HepG2 (cell line): ENCODE measurements at places on chromosomes 6 and 20. TPM values are rescaled to one million over a fixed set of nuclear protein-coding genes. Genes with fewer than 3 reads are reported as not detected.

- no peak for DNase-seq
- no peaks in the 10 kb centered on the region for H3K36me3 ChIP-seq
Observed at GRCh38 chr20:49043000-49043399, 3.1 kb upstream of the CSE1L start.

DNA sequence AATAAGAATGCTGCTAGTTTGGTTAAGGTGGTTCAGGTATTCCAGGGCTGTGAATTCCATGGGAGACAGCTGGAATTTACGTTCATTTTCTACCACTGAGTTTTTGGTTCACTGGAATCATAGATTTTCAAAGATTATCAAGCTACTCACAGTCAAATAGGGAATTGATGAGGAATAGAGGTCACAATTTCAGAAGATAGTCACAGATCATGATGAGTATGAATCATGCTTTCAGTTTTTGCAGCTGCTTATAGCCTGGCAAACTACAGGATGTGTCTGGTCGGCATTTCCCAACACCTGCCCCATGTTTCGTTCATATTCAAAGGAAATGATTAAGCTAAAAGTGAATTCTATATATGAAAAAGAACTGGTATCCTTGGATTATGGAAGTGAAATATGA is 58.7 kb downstream of the BCKDHB start:
- H3K27ac ChIP-seq: no peak overlapping the region
- no peaks in the 10 kb centered on the region for H3K27me3 ChIP-seq
- no peaks in the 10 kb centered on the region for H3K4me1 ChIP-seq
- DNase-seq: no peak
- H3K4me3 ChIP-seq: no peak overlapping the region

DNA sequence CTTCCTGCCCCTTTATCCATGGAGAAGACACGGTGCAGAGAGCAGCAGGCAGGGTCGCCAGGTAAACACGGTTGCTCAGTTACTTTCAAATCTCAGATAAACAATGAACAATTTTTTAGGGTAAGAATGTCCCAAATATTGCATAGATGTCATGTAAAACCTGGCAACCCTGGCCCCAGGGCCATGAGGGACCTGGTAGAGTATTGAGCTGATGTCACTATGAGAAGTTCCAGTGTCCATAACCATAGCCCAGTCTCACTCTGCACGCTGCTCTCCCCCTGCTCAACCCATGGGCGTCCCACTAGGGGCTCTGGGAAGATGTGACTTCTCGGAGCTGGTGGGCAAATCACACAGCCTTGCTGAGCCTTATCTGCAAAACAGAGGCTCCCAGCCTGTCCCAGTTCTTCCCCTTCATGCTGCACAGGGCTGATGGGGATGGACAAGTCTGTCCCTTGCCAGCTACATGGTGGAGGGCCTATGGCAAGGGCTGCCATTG is 71.3 kb upstream of the TOP1 start:
- no peak overlapping the region for H3K4me3 ChIP-seq
- no peaks in the 10 kb centered on the region for H3K36me3 ChIP-seq
- H3K27ac ChIP-seq: no peak overlapping the region

DNA sequence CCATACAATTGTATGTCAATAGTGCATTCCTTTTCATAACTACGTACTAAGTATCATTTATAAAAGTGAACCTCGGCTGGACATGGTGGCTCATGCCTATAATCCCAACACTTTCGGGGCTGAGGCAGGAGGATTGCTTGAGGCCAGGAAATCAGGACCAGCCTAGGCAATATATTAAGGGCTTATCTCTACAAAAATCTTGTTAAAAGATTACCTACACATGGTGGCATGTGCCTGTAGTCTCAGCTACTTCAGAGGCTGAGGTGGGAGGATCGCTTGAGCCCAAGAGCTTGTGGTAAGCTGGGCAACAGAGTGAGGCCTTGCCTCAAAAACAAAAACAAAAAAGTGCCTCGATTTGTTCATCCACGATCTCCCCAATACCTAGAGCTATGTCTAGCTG is 449.7 kb upstream of the SULF2 start:
- H3K36me3 ChIP-seq: no peaks in the 10 kb centered on the region
- no peak overlapping the region for H3K4me3 ChIP-seq
- H3K4me1 ChIP-seq: no peaks in the 10 kb centered on the region
- no peak for DNase-seq
- no peak overlapping the region for H3K27ac ChIP-seq

- peaks cover 15% of the 10 kb centered on the region for H3K4me1 ChIP-seq
- H3K36me3 ChIP-seq: no peaks in the 10 kb centered on the region
- H3K27ac ChIP-seq: no peak overlapping the region
- no peak for DNase-seq
- H3K4me3 ChIP-seq: no peak overlapping the region
Observed at GRCh38 chr20:2694519-2694918, 1.9 kb downstream of the EBF4 start.

DNA sequence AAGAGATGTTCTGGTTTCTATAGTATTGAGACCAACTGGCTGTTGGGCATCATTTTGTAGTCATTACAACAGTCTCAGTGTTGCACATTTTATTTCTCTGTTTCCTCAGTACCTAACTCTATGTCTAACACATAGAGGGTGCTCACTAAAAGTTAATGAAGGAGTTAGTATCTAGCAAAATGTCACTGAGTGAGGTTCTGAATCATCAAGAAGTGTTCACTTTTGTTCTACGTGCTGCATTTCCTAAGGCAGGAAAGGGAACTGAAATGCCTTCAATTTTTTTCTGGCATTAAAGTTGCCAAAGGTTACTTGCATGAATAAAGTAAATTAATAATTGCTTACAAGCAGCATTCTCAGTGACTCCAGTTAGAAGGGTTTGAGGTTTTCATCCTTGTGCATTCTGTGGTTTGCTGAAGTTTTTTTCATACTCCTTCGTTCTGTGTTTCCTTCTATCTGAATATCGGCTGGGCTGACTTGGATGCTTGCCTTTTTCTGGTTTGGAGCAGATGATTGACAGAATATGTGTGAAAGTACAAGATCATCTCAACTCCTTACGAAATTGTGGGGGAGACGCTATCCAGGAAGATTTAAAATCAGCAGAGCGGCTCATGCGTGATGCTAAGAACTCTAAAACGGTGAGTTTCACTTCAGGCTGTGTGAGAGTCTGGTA is 114.5 kb upstream of the SCGN start:
- H3K36me3 ChIP-seq: no peaks in the 10 kb centered on the region
- no peak for DNase-seq
- H3K27me3 ChIP-seq: no peaks in the 10 kb centered on the region
- no peaks in the 10 kb centered on the region for H3K4me1 ChIP-seq
- no peak overlapping the region for H3K27ac ChIP-seq
- H3K4me3 ChIP-seq: no peak overlapping the region

DNA sequence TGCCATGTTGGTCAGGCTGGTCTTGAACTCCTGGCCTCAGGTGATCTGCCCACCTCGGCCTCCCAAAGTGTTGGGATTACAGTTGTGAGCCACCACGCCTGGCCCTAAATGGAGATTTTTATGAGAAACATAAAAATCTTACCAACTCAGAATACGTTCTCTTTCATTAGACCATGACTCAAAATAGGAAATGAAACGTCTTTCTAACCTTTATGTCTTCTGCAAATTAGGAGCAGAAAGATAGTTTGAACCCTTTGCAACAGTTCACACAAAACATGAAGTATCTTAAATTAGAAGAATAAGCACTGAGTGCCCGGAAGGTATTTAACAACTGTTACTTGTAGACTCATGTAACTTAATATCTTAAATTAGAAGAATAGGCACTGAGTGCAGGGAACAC is 48.3 kb downstream of the AHI1 start:
- no peaks in the 10 kb centered on the region for H3K27me3 ChIP-seq
- no peak overlapping the region for H3K27ac ChIP-seq
- no peak for DNase-seq
- H3K4me3 ChIP-seq: no peak overlapping the region
- peaks cover 3% of the 10 kb centered on the region; the same call in 1 of the 2 replicates for H3K36me3 ChIP-seq

DNA sequence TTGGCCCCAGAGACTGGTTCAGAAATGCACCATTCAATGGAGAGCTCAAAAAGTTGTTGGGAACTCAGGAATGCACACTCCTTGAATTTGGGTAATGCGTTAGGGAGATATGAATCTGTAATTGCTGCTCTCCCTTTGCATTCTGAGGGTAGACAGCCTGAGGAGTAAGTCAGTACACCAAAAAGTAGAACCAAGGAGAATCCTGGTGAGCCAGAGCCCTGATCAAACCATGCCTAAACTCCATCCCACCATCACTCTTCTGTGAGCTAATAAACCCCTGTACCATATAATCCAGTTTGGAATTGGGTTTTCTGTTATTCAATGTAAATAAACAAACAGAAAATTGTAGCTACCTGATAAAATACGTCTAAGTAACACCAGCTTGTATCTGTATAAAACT is 90.2 kb downstream of the KIF16B start:
- H3K27me3 ChIP-seq: no peaks in the 10 kb centered on the region
- DNase-seq: no peak
- no peaks in the 10 kb centered on the region for H3K36me3 ChIP-seq
- H3K27ac ChIP-seq: no peak overlapping the region
- peaks cover 13% of the 10 kb centered on the region for H3K4me1 ChIP-seq

GRCh38 chr6:96436398-96436797 is 85.2 kb upstream of the UFL1 start:
- no peaks in the 10 kb centered on the region for H3K4me1 ChIP-seq
- no peaks in the 10 kb centered on the region for H3K27me3 ChIP-seq
- DNase-seq: no peak
- no peaks in the 10 kb centered on the region for H3K36me3 ChIP-seq
- no peak overlapping the region for H3K27ac ChIP-seq

DNA sequence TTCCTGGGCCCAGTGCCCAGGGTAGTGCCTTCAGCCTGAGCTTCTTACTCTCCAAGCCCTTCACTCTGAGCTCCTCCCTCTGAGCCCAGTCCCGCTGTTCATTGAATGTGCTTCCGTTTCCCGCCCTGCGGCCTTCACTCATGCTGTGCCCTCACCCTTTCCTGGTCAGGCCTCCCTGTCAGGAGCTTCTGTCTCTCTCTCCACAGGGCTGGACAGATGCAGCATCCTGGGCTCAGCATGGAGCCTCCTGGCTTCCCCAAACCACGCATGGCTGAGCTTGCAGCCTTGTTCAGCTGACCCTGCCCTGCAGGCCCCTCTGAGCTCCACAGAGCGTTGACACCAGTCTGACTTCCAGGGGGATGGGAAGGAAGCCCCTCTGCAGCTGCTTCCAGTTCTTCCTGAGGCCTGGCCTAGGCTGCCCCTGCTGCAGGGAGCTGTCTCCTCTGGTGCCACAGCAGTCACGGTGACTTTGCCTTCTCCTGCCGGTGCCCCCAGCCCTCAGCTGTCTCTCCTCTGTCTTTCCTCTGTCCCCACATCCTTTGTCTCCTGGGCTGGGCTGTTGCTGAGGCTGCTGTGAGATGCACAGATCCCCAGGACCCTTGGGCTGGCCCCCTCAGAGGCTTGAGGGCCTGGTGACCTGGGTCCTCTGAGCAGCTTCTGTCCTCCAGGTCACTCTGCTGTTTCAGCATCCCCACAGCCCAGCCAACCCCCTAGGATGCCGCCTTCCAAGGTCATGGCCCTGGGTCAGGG is 7.9 kb upstream of the MYT1 start:
- peaks cover 50% of the 10 kb centered on the region for H3K27me3 ChIP-seq
- H3K27ac ChIP-seq: no peak overlapping the region
- H3K4me1 ChIP-seq: peaks cover 33% of the 10 kb centered on the region; the same call in 1 of the 2 replicates
- no peaks in the 10 kb centered on the region for H3K36me3 ChIP-seq
- DNase-seq: no peak

GRCh38 chr6:4953440-4953839 is 50.4 kb downstream of the RPP40 start:
- no peaks in the 10 kb centered on the region for H3K4me1 ChIP-seq
- H3K36me3 ChIP-seq: peaks cover 7% of the 10 kb centered on the region; the same call in 1 of the 2 replicates
- no peak for DNase-seq
- H3K27ac ChIP-seq: no peak overlapping the region
- H3K4me3 ChIP-seq: no peak overlapping the region
- H3K27me3 ChIP-seq: no peaks in the 10 kb centered on the region

Gene SOD2
- 304 and 480 TPM in 2 replicates for total RNA-seq

Gene ZSCAN12
- total RNA-seq: 8.9 and 9.8 TPM in 2 replicates

Gene HUS1B
- total RNA-seq: 0.40 TPM in 1 of 2 replicates, not detected in the other

Gene PNPLA1
- total RNA-seq: not detected in 2 replicates

Gene LTB
- 0.22 TPM in 1 of 2 replicates, not detected in the other for total RNA-seq
